Mesenteric fat pad (tissue), 1 donor: ENCODE measurements at places on chromosomes 1 and 21. TPM values are rescaled to one million over a fixed set of nuclear protein-coding genes. Genes with fewer than 3 reads are reported as not detected.

Gene SMIM11
- total RNA-seq, result 3.9 TPM

DNA sequence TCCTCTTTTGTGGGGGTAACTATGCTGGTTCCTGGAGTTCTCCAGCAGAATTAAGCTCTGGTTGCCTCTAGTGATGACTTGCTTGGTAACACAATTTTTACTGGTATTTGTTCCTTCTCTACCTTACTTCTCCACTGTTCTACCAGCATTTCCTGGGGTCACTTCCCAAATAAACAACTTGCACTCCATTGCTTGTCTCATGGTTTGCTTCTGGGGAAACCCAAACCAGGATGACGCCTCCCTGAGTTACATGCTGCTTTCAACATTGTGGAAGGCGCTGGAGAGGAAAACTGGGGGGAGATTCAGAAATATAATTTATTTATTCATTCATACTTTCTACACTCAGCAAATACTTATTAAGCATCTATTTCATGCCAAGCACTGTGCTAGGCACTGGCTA, 55.3 kb upstream of the AK4 start:
- no peak for DNase-seq

DNA sequence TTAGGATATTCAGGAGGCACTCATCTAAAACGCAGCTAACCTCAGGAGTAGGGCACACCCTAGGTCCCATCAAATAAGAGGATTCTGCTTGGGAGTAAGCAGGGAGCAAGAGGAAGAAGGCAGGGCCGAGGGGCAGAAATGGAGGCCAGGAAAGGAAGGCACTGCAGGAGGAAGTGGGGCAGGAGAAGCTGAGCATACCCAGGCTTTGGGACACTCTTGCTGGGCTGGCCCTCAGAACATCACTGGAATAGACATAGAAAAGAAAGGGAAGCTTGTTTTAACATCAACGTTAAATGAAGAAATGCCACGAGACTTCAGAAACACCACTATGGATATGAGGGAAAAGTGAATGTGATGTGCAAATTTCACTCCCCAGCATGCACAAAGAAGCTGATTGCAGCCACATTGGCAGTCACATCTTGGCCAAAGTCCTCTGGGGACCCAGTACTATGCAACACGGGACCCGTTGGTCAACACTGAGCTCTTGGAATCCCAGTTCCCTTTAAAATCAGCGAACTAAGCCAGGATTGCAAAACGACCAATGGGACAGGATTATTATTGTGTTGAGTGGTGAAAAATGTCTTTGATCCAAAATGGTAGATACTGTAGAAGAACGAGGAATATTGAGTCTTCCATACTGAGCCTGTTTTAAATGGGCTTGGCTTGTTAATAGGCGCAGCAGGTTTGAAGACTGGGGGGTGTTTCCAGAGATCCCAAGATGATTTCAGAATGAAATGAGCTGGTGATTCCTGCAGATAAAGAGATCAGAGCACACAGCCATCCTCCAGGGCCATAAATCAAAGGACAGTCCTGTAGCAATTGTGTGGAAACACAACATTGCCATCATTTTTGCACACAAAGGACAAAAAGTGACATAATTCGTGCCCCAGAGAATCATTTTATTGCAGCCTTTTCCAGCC, 152.4 kb downstream of the TOMM20 start:
- peak; percentile 86 for DNase-seq

DNA sequence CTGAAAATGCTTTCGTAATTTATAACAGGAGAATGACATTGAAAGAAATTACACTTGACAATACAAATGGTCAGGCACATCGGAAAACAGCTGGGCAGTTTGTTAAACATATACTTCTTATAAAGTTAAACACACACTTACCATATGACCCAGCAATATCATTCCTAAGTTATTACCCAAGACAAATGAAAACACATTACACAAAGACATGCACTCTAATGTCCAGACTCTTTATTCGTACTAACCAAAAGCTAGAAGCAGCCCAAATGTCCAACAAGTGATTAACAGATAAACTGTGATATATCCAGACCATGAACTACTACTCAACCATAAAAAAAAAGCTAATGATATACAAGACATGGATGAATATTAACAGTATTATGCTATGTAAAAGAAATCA, 8.5 kb downstream of the AKT3 start:
- DNase-seq, result no peak

- DNase-seq, result no peak
Measured at GRCh38 chr1:218468711-218469110, 123.6 kb downstream of the TGFB2 start.

- DNase-seq, result no peak
Measured at GRCh38 chr1:47449822-47450552, 12.1 kb downstream of the FOXD2 start.

DNA sequence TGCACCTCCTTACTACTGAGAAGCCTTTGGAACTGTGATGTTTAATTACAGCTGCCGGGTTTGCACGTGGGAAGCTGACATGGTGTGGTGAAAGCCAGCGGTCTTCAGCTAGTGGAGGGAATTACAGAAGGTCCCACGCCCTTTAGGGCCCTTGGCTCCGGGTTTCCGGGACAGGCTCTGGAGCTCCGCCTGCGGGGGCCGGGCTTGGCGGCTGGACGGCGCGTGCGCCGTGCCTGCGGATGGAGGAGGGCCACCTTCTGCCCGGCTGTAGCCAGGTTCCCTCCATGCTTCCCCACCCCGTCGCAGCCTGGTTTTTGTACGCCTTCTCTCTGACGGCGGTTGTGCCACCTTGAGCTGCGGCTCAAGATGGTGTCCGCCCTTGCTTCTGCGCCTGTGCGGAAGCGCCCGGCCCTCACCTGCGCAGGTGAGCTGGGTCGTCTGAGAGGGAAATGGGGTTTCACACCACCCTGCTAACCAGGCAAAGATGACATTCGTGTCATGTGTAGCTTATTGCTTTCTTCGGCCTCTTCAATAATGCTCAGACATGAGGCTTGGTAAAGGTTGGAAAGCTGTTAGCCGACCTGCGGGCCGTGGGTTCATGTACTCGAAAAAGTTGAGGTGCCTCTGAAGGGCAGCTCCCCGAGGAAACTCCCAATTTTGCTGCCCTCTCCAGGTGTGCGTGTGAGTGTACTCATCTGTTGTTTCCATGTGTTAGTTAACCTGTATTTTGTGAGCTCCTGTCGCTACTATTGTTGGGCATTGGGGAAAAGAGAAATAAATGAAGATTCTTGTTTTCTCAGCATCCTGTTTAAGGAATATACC, 36.6 kb upstream of the OPRD1 start:
- peak; percentile 93 for DNase-seq

DNA sequence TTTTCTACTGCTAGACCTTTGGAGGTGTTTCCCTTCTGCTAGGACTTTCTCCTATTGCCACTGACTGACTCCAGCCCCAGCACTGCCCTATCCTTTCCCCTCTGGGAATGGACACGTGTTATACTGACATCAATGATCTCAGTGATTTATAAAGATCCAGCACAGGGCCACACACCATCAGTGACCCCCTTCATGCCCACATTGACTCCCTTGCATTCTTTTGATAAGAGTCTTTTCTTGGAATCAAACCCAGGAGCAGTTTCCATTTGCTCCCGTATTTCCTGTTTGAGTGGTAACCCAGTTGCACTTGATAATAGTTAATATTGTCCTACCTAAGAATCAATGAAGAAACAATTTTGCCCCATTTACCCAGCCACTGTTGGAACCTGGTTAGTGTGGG, 501.0 kb upstream of the USP24 start:
- no peak for DNase-seq
